ENCODE measurements at places on chromosomes 5 and 9. TPM values are rescaled to one million over a fixed set of nuclear protein-coding genes. Genes with fewer than 3 reads are reported as not detected.

GRCh38 chr9:7286101-7286500 is 513.5 kb downstream of the DMAC1 start:
- no peak for DNase-seq

The TUSC1 gene
- 8.7 TPM for total RNA-seq

The TSSK1B gene
- 1.4 TPM for total RNA-seq

DNA sequence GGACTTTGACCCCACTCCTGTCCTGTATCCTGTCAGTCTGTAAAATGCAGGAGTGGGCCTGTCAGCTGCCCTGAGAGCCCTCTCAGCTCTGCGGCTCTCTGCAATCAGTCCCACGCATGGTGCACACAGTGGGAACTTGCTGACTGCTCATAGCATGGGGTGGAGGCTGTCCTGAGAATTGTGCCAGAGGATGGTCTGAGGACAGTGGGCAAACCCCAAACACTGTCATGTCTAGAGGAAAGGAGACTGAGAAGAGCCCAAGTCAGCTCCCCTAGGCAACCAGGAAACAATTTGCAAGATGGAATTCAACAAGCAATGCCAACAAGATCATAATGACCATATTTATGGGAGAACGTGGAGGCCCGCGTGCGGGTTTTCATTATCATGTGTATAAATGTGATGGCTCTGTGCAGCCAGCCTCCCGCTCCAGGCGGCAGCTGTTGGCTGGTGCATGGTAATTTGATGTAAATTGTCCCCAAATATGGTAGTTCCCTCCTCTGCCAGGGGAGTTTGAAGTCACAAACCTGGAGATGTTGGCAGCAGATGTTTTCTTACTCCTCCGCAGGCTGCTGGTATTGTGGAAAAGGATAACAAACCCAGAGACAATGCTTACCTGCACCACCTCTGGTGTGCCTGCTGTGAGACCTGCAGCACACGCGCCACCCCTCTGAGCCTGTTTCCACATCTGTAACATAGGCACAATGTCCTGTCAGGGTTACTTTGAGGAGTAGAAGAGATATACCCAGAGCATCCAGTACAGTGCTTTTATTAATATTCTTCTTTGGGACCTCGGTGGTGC is 39.8 kb upstream of the ALDH1B1 start:
- no peak for DNase-seq

GRCh38 chr5:118430076-118430475 is 558.3 kb downstream of the DTWD2 start:
- DNase-seq, result no peak

DNA sequence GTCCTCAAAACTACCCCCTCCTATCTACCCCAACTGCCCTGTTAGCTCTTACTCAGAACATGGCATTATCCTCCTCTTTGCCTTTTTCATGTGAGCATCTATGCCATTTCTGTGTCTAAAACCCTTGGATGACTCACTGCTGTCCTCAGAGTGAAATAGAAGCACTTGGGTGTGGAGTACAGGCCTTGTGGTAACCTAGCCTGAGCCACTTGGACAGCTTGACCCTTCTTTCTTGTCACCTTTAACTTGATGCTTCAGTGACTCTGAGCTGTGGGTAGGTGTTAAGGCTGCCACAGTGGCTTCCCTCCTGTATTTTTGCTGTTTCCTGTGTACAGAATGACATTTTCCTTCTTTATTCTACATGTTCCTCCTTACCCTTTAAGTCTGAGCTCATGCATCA is 391.4 kb downstream of the SH3GL2 start:
- DNase-seq, result no peak

- DNase-seq, result peak; percentile 72
These were observed 145.3 kb downstream of the PLK2 start for GRCh38 chr5:58314356-58315210.

The FAM221B gene
- not detected for total RNA-seq

DNA sequence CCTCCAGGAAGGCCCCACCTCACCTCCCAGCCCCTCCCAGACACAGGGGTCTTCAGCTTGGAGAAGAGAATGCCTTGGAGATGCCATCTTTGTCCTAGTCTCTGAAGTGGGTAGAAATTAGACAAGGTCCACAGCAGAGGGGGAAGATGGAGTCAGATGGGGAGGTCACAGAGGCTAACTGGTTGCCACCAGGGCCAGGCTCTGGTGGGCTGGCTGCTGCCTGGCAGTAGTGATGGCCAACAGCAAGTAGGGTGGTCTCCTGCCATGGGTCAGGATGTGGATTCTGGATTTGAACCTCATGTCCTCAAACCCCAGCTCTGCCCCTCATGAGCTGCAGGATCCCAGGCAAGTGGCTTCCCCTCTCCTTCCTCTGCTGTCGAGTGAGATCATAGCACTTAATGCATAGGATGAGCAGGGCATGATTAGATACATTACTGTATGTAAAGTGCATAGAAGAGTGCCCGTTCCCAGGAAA is 38.7 kb upstream of the NEK6 start:
- DNase-seq, result no peak
